ENCODE measurements at places on chromosomes 2 and 18.

DNA sequence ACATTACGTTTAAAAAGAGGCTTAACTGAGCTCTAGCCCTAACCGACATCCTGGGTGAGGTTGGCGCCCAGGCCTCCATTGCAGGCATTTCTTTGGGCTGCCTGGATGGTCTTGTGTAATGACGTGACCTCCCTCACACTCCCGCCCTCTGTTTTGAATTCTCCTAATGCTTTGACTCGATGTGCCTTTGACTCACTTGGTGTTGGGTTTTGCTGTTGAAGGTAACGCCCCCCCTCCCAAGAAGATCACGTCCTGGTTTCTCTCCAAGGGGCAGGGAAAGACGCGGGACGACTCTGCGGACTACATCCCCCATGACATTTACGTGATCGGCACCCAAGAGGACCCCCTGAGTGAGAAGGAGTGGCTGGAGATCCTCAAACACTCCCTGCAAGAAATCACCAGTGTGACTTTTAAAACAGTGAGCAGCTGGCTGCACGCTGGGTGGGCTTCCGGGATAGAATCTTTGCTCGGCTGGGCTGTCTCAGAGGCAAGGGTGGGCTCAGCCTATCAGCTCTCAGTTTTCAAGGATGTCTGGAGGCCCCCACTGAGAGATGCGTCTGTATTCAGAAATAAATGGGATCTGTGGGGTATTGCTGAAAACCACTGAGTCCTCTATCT, 87.9 kb upstream of the ATG16L1 start:
- DNase-seq: no peak

- no peak for DNase-seq
These were observed 204.2 kb downstream of the CYP26B1 start for GRCh38 chr2:71943238-71944182.

DNA sequence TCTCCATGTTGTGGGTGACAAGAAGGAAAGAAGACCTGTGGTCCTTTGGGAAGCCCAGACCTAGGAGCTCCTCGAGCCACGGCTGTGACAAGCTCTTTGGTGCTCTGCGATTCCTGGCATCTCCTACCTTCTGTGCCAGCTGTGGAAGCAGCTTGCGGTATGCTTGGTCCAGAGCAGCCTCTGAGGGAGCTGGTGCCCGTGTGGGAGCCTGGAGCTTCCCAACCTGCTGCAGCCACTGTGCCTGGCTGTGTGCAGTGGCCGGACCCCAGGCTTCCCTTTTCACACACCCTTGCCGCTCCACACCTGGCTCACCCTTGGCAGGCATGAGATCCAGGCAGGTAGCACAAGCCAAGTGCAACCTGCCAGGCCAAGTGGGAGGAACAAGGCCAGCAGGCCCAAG, 1328.6 kb upstream of the SLC39A10 start:
- DNase-seq: no peak

GRCh38 chr2:145413261-145414030, 893.5 kb upstream of the ZEB2 start:
- no peak for DNase-seq

GRCh38 chr2:132593171-132593570, 76.8 kb downstream of the LYPD1 start:
- peak; percentile 18 for DNase-seq

DNA sequence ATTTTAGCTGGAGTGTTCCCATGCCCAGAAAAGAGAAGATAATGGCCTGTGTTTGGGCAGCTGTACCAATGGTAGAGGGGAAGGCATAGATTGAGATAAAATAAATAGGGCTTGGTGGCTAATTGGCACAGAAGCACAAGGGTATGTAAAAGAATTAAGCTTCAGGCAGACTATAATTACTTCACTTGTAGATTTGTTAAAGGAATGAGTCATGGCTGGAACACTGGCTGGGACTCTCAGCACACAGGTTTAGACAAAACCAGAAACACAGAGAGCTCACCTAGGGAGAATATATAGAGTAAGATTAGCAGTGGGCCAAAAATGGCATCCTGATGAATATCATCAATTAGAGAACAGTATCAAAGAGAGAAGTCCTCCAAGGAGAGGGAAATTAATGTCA, 198.3 kb upstream of the FIGN start:
- no peak for DNase-seq

DNA sequence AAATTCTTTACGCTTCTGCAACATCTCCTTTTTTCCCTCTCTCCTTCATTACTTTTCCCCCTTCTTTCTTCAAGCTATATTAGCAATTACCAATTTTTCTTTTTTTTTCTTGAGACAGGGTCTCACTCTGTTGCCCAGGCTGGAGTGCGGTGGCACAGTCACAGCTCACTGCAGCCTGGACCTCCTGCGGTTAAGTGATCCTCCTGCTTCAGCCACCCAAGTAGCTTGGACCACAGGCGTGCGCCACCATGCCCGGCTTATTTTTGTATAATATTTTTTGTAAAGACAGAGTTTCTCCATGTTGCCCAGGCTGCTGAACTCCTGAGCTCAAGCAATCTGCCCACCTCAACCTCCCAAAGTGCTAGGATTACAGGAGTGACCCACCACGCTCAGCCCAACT, 70.7 kb downstream of the EPG5 start:
- DNase-seq: no peak

DNA sequence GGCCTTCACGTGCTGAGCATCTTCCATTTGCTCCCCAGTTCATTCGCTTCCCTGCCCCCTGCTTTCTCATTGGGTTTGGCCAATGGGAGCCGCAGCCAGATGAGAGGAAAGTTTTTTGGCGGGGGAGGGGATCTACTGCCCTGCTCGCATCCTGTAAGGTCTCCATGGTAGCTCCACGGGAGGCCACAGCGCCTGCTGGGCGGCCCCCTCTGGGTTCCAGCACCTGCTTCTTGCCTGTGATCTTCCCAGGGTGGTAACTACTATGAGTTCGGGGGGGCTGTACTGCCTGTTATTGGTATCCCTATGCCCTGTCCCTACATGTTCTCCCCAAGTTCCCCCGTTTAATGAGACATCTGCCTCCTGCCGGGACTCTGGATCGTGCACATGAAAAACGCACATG, 57.2 kb downstream of the INPP5D start:
- no peak for DNase-seq

GRCh38 chr2:100945930-100946607, 56.0 kb upstream of the RPL31 start:
- DNase-seq: no peak

DNA sequence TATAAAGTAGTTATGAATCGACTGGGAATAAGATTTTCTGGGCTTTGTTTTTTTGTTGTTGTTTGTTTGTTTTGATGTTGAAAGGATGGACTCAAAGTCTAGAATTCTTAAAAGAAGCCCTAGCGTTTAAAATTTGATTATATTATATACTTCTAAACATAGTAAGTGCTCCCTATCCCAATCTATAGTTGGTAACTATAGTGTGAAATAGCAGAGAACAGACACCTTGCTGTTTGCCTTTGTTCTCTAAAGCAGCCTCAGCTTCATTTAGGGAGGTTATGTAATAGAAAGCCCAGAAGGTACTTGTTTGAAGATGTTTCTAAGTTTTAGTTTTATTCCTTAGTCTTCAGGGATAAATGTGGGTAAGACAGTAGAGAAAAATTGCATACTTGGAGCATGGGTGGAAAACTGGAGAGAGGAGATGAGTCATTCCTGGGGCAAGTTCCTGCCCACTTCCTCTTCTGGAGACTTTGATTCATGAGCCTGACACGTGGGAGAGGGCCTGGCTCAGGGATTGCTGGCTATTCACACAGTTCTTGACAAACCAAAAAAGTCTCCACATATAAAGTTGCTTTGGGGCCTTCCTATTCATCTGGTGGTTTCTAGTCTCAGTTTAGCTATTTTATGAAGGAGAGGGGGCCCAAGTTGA, 131.9 kb downstream of the MYO1B start:
- peak; percentile 88 for DNase-seq

- DNase-seq: no peak
These were observed 57.8 kb downstream of the AFTPH start for GRCh38 chr2:64581777-64582539.

DNA sequence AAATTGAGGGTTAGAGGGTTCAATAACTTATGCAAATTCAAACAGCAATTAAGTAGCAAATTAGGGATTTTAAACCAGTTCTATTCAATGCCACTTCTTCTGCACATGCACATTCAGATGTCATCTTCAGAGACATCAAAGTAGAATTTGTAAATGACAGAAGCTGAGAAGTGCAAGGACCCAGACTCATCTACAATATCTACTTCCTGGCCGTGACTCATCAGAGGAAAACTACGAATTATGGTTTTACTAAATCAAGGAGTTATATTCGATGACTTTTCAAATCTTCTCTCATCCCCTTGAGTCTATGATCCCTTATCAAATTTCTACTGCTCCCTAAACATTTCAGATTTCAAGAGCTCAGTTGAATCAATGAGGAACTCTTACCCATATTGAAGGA, 20.0 kb upstream of the STAT4 start:
- DNase-seq: no peak

- DNase-seq: no peak
These were observed 176.8 kb downstream of the ZNF407 start for GRCh38 chr18:74774486-74774885.

DNA sequence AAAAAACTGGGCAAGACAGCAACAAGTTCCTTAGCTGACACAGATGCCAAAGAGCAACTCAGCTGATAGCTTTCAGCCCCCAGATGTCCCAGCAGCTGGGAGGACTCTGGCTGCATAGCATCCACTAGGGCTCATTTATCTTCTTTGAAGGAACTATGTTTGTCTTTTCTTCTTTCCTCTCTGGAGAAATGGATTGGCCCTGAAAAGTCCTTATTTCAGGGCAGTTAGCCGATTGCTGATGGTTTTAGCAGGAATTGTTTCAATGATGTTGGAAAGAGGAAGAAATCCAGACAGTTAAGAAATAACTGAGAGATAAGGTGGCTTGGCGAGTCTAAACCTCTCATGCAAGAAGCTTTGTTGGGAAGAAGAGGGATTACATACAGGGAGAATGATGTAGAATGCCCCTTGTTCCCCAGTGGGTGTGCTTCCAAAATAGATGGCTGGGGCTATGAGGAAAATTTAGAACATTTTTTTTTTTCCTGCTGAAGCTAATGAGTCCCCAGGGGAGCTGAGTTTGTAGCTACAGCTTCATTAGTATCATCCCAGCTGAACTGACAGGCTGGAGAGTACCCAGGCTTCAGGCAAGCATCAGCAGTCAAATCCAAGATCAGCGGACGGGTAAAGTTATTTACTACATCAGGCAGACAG, 33.6 kb upstream of the SERPINE2 start:
- DNase-seq: no peak

GRCh38 chr2:43157506-43158246, 68.7 kb downstream of the ZFP36L2 start:
- no peak for DNase-seq

- no peak for DNase-seq
These were observed 227.6 kb upstream of the PARD3B start for GRCh38 chr2:204317640-204318039.

GRCh38 chr18:10353791-10354190, 100.6 kb upstream of the APCDD1 start:
- DNase-seq: peak; percentile 60

- DNase-seq: no peak
These were observed 4.3 kb downstream of the RAX start for GRCh38 chr18:59268721-59269562.

DNA sequence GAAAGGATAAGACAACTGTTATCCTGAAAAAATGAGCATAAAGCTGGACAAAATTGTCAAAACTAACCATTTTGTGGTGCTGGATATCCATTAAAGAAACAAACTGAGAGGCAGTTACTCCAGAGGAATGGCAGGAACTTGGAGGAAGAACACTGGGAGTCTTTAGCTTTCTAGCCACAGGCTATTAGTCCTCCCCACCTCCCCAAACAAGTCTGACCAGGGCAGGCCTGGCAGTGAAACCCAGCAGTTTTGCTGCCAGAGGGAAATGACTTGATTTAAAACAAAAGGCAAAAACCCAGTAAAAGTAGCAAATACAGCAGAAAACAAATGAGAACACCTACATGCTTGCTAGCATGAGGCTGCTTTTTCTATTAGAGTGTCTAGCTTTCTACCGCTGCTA, 34.9 kb downstream of the OSBPL1A start:
- DNase-seq: no peak

DNA sequence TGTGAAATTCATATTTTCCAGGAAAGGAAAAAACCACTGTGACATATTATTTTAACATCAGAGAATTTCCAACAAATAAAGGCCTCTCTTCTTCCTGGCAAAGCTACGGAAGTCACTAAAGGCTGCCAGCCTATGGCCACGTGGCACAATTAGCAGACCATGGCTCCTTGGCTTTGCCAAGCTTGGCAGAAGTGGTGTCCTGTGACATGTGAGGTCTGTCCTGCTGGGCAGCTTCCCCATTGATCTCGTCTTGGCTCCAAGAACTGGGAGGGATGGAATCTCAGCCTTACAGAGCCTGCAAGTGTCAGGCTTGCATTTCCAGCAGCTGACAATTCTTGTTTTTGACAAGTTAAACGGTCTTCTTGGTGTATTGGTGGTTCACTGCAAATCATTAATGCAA, 226.9 kb upstream of the THSD7B start:
- DNase-seq: no peak

DNA sequence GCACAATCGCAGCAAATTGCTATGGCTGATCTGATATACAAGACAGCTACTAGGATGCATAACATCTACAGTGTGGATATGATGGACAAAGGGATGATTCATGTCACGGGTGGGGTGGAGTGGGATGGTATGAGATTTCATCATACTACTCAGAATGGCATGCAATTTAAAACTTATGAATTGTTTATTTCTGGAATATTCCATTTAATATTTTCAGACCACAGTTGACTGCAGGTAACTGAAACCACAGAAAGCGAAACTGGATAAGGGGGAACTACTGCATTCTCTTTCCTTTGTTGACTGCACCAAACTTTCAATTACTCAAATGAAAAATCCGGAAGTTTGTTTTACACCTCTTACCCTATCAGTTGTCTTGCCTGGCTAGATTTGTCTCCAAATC, 94.4 kb upstream of the NEUROD1 start:
- no peak for DNase-seq

DNA sequence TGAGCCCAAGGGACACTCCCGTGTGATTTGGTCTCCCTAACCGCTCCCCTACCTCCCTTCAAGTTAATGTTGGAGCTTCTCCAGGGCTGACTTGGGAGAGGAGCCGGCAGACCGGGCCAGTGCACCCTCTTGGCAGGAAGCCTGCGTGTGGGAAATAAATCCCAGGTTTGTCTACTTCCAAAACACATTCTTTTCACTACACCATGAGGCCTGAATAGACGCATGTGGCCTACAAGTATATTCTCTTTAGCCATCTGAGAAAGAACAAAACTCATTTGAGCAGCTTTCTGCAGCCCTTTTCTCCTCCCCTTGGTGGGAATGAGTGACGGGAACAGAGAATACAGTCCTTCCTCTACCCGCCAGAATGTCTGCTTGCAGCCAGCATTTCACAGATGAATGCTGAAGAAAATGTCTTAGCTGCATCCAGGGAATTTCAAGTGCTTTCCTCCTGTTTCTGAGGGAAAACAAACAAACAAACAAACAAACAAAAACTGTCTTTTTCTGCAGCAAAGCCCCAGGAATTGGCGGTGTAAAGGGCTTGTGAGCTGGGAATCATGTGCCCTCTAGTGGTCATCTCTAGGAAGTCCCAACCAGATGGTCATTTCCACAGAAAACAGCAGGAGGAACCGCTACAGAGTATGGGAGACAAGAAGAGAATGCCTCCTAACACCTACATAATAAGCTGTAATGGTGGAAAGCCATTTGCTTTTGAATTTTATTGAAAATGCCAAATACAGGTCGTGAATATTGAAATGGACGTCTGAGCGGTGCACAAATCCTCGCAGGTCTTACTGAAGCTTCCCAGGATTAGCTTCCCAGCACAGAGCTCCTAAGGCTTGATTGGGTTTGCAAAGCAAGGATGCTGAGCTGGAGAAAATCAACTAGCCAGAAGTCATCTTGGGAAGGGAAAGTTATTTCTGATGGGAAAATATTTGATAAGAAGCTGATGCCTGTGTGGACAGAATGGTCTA, 41.2 kb upstream of the DAPL1 start:
- DNase-seq: peak; percentile 53

- DNase-seq: no peak
These were observed 509 bp downstream of the PIEZO2 start for GRCh38 chr18:11148680-11149440.

Measured in astrocyte of the cerebellum (primary cell).